ENCODE measurements at places on chromosomes 16 and 17.
A peak's percentile ranks its signal among the peaks of the same experiment; 100 is the strongest.

GRCh38 chr16:56923481-56924091 lies 8.4 kb upstream of the HERPUD1 start:
- no peak for DNase-seq

DNA sequence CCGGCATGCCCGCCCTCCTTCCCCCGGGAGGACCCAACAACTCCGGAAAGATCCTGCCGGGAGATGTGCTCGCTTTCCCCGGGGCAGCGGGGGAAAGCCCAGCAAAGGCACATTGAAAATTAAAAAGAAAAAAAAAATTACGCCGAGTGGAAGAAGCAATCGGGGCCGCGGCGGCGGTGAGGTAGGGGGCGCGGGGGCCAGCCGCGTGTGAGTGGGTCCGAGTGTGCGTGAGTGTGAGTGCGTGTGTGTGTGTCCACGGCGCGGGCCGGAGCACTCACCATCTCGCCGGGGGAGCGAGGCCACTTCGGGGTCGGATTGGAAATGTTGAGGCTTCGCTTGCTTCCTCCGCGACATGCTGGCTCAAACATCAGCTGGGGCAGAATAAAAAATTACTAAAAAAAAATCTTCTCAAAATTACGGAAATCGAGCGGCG lies at the start of gene SALL1:
SALL1 (minus strand) TSS at position 383 of the 433 bp plus-strand sequence; CDS start at position 354, 29 bp downstream.
- DNase-seq = no peak

- no peak for DNase-seq
These were observed 47.0 kb upstream of the MARCHF10 start for GRCh38 chr17:62855156-62855555.

GRCh38 chr16:88451586-88452481 lies 1.2 kb upstream of the ZFPM1 start:
- DNase-seq = no peak

GRCh38 chr17:61408151-61409041 lies 8.8 kb downstream of the TBX2 start:
- peak; percentile 17 for DNase-seq

DNA sequence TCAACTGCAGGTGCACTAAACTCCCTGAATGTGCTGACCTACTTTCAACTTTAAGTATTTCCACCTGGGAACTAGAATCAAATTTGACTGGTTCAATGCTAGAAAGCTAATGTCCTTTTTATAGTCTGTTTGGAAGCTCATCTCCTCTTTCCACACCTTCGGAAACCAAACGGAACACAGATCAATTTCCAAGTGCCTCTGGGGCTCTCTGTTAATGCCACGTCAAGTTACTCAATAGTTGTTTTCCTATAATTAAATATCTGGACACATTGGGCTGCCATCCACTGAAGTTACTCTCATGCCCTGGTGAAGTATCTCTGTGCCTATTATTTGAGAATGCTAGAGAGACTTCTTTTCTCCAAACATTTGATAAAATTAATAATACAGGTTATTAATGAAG lies 29.7 kb downstream of the ABAT start:
- no peak for DNase-seq

GRCh38 chr17:6505425-6506142 lies 50.8 kb downstream of the PITPNM3 start:
- no peak for DNase-seq

DNA sequence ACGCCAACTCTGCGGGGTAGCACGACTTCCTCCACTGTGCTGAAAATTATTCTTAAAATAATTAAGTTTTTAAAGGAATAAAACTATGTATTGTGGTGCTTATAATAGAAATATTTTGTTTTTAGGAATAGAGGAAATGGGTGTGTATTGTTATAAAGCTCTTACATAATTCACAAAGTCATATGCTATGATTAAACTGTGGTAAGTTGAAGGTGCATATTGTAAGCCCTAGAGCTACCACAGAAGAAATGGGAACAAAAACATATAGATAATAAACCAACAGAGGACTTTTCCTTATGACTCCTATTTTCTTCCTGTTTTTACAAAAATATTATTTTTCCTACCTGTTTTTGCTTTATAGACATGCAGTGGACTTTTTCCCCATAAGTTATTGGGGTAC lies 4.3 kb upstream of the SLFN11 start:
- no peak for DNase-seq

GRCh38 chr16:65376601-65377000 lies 254.7 kb upstream of the CDH11 start:
- DNase-seq = no peak

- DNase-seq = peak; percentile 90
These were observed 54.8 kb upstream of the MAP3K14 start for GRCh38 chr17:45371414-45372324.

DNA sequence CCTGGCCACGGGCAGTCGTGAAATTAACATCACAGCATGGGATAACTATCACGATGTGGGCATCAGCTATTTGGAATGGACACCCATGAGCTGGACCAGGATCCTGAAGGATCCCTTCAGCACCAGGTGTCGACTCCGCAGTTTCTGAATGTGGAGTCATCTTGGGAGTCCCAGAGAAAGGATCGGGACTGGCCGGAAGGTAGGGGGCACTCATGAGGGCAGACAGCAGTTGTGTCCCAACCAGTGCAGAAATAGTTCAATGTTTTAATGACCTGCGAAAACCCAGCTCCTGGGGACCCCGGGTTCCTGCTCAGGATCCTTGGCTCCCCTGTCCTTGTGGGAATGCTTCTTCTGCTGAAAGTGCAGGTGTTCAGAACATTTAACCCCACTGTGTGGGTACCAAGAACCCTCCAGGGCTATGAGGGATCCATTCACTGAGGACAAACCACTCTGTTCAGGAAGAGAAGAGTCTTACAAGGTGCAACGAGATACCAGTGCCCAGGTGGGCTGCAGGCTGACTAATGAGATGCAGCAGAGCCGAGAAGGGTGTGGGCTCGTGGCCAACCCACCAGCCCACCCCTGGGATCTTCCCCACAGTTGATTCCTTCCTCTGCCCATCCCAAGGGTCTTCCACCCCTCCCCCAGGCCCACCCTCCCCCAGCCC lies 154.8 kb downstream of the SALL1 start:
- DNase-seq = no peak

- DNase-seq = peak; percentile 6
These were observed 718 bp downstream of the NDUFAB1 start for GRCh38 chr16:23595246-23595950.

DNA sequence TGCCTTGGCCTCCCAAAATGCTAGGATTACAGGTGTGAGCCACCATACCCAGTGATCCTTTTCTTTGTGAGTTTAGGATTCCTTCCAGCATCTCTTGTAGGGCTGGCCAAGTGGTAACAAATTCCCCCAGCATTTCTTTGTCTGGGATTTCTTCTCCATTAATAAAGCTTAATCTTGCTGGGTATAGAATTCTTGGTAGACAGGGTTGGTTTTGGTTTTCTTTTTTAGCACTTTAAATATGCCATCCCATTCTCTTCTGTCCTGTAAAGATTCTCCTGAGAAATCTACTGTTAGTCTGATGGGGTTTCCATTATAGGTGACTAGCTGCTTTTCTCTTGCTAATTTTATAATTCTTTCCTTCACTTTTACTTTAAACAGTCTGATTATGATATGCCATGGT lies 173.0 kb upstream of the TOM1L1 start:
- no peak for DNase-seq

GRCh38 chr16:52256310-52257078 lies 290.4 kb downstream of the TOX3 start:
- DNase-seq = no peak

DNA sequence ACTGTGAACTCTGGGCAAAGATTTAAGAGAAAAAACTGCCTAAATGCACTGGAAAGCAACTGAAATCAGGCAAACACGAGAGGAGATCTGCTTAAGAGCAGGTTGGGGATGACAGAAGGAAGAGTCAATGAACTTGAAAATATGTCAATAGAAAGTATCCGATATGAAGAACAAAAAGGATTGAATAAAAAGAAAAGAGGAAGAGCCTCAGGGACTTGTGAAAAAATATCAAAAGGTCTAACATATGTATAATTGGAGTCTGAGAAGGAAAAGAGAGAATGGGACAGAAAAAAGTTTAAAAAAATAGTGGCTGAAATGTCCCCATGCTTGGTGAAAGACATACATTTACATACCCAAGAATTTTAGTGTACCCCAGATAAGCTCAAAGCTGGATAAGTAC lies 195.5 kb downstream of the COPRS start:
- no peak for DNase-seq

All from endothelial cell (in vitro differentiated cells).